HFFc6 (cell line): ENCODE measurements at places on chromosomes 7 and 10. TPM values are rescaled to one million over a fixed set of nuclear protein-coding genes. Genes with fewer than 3 reads are reported as not detected.

ATRNL1 gene
- not detected in 3 replicates for total RNA-seq

SYT15B gene
- total RNA-seq: 0.24 to 2.0 TPM (median 0.72 TPM) in 3 replicates

UNCX gene
- not detected in 3 replicates for total RNA-seq

GRCh38 chr7:127290801-127291361, 38.1 kb upstream of the GRM8 start:
- no peak overlapping the region for H3K4me3 ChIP-seq
- H3K27me3 ChIP-seq: peaks cover 5% of the 10 kb centered on the region
- H3K36me3 ChIP-seq: no peaks in the 10 kb centered on the region
- H3K4me1 ChIP-seq: no peaks in the 10 kb centered on the region
- H3K27ac ChIP-seq: no peak overlapping the region

TAF5 gene
- total RNA-seq: 2.7 to 3.8 TPM (median 3.7 TPM) in 3 replicates

- no peaks in the 10 kb centered on the region for H3K27me3 ChIP-seq
- DNase-seq: no peak
- peak within 1 kb of the TSS; percentile 65 for H3K27ac ChIP-seq
- peak within 1 kb of the TSS; percentile 32; the same call in 1 of the 2 replicates for H3K4me3 ChIP-seq
- H3K4me1 ChIP-seq: peaks cover 54% of the 10 kb centered on the region
- H3K36me3 ChIP-seq: no peaks in the 10 kb centered on the region
Measured at GRCh38 chr10:44978570-44979280, at the start of gene DEPP1. Gene DEPP1 (minus strand): TSS chr10:44978809. CDS start chr10:44978030, 779 bp downstream.
